ENCODE measurements at places on chromosomes 7 and 10.
A peak's percentile ranks its signal among the peaks of the same experiment; 100 is the strongest.

GRCh38 chr10:132637477-132638129 is 100.0 kb downstream of the INPP5A start:
- DNase-seq = no peak

DNA sequence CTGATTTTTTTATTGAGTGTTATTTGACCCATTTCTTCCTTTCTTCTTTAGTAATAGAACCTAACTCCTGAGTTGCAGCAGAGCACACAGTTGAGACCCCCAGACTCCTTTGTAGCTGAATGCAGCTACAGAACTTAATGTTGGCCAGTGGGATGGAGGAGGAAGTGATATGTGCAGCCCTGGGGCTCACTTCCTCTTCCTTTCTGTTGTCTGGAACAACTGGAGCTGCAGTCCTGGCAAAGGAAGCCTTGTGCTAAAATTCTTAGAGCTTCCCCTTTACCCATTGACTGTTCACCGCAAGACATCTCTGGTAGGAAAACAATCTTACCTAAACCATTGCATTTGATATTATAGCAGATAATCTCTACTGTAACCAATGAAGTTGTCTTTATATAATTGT is 86.6 kb downstream of the ITGB8 start:
- no peak for DNase-seq

DNA sequence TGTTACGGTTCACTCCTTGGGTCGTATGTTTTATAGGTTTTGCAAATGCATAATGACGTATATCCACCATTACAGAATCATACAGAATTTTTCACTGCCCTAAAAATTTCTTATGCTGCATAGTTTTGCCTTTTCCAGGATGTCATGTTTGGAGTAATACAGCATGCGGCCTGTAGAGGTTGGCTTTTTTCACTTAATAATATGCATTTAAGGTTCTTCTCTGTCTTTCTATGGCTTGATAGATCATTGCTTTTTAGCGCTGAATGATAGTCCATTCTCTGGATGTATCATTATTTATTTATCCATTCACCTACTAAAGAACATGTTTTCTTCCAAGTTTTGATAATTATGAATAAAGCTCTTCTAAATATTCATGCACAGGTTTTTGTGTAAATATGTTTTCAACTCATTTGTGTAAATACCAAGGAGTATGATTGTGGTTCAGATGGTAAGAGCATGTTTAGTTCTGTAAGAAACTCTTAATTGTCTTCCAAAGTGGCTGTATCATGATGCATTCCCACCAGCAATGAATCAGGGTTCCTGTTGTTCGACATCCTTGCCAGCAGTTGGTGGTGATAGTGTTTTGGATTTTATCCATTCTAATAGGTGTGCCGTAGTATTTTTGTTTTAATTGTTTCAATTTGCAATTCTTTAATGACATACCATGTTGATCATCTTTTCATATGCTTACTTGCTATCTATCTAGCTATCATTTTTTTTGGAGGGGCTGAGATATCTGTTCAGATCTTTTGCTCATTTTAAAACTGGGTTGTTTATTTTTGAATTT is 531.2 kb upstream of the GHITM start:
- no peak for DNase-seq

- no peak for DNase-seq
Observed at GRCh38 chr7:37666026-37666799, 17.4 kb upstream of the GPR141 start.

DNA sequence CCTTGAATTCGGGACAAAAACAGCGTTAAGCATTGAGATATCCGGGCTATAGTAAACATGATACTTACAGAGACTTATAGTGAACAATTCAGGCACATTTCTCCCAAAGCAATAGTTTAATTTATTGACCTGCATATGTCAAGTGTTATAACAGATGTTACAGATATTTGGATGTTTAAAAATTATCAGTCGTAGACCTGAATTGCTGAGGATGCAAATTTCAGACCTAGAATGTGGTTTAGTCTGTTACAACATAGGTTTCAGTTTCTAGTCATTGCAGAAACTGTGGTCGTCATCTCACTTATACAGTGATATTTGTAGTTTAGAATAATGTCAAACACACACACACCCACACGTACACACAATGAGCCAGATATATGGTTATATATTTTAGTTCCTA is 85.2 kb downstream of the VTI1A start:
- no peak for DNase-seq

DNA sequence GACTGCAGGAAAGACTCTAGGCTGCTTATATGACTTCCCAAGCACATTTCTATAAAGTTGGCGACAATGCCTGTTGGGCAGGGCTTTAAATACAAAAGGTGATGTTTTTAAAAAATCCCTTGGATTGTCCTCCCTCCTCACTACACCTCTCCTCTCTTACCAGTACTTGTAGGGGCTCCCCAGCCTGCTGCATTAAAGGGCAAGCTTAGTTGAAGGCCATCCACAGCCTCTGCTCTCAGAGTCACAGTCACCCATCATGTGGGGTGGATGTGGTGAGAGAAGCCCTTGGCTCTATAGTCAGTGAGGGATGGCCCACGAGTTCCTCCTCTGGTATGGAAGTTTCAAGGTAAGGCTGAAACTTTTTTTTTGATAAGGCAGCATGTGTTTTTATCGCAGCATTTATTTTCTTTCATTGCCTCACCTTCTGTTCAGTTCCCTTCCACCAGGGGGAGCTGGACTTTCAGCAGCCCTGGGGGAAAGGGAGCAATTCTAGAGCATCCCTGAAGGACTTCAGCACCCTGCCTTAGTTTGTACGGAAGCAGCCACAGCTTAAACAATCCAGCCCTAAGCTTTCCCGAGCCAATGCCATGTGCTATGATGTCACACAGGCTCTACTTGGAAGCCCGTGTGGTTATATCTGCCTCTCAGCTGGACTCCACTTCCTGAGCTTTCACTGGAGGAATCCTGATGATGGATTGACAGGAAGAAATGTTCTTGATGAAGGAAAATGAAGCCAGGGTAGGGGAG is 131.9 kb downstream of the CALCR start:
- peak; percentile 15 for DNase-seq

All from stimulated activated CD4-positive, alpha-beta T cell treated with anti-CD3 and anti-CD28 coated beads, Interleukin-12 subunit alpha, Interleukin-12 subunit beta, amount 100 ng/mL, for 24 hours (primary cell).